Activated T-helper 1 cell treated with anti-CD3 and anti-CD28 coated beads, Interleukin-2, amount 50 U/mL, for 16 hours (primary cell): ENCODE measurements at places on chromosomes 16 and 17.

- no peak for DNase-seq
Observed at GRCh38 chr17:64718058-64718457, 56.0 kb upstream of the SMURF2 start.

GRCh38 chr17:1966274-1967086 lies 58.7 kb downstream of the RTN4RL1 start:
- no peak for DNase-seq

- DNase-seq = no peak
Observed at GRCh38 chr17:30234964-30235363, 533 bp downstream of the SLC6A4 start.

DNA sequence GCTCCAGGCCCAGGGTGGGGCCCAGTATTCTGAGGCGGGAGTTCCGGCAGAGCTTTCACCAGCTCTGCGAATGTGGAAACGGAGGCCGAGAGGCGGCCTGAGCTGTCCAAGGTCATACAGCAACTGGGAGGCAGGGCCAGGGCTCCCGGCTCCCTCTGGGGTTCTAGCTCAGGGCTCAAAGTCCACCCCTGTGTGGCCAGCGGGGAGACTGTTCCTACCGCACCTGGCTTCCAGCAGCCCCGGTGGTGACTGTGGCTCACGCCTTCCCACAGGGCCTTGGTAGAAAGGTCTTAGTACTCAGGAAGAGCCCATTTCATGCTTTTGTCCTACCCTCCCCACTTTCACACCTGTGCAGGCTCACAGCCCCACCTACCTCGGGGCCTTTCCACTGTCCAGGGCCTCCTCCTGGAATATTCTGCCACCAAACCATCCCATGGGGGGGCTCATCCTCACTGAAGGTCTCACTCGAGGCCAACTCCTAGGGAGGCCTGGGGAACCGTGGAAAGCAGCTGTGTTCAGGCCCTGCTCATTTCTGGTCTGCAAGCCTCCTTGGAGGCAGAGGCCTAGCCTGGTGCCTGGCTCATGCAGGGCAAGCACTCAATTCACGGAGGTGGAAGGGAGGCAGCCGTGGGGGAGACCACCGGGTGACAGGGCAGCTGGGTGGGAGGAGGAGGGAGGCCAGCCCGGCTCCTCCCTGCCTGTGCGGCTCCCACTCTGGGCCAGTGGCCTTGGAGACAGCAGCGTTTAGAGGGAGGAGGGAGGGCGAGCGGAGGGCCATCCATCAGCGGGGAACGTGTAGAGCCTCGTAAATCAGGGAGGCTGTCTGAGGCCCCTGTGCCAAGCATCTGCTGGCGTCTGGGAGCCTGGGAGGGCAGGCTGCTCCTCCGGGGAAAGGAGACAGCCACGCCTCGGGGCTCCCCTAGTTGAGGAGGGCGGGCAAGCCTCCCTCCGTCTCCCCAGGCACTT lies 12.7 kb upstream of the DOC2B start:
- DNase-seq = no peak

DNA sequence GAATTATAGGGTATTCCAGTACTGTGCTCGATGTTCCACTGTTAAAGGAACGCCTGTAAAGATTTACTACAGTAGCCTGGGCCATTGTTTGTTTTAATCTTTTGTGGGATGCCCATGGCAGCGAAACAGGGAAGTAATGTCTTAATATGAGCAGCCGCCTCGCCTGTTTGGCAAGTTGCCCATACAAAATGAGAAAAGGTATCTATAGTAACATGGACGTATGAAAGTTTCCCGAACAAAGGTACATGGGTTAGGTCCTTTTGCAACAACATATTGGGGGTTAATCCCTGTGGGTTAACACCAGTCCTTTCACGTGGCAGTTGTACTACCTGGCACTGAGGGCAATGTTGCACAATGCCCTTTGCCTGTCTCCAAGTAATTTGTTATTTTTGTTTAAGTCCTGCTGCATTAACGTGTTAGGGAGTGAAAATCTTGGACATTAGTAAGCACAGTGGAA lies 21.1 kb upstream of the TMC5 start:
- DNase-seq = no peak

GRCh38 chr16:81904320-81904719 lies 107.0 kb downstream of the SDR42E1 start:
- DNase-seq = no peak

GRCh38 chr16:11200592-11200991 lies 55.4 kb downstream of the SOCS1 start:
- DNase-seq = no peak

DNA sequence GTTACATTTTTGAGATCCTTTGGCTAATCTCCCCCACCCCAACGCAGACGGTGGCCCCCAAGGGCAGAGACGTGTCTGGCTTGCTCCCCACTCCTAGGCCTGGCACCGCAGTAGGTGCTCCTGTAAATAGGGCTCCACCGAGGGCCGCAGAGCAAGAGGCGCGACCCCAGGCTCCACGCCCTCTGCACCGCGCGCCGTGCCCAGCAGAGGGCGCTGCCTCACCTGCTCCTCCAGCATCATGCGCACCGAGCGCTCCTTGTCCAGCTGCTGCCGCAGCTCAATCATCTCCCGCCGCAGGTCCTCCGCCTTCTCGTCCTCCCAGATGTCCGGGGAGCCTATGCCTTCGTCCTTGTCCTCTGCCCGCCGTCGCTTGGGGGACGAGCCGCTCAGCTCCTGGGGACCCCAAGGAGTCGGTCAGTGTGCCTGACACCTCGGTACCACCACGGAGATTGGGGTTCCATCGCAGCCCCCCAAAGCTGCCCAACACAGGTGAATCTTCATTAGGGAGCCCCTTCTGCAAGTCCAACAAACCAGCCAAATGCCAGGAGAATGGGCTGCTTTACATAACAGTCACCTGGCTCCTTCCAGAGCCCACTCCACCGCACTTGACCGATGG lies 11.2 kb downstream of the TFAP4 start:
- no peak for DNase-seq

DNA sequence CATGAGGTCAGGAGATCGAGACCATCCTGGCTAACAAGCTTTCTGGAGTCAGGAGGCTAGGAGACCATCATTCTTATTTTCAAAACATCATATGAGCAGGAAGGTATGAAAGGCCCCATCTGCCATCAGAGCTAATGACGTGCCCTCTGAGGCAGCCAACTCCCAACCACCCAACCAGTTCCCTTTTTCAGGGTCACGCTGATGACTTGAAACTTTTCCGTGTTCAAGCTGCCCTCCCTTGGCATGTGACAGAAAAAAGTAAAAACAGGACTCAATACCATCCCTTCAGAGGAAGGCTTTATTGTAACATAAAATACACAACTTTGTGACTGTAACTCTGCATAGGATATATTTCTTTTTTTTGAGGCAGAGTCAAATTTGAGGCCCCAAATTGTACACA lies 4.6 kb upstream of the GHDC start:
- no peak for DNase-seq

- DNase-seq = no peak
Observed at GRCh38 chr17:30124273-30124796, 7.7 kb downstream of the NSRP1 start.
